Dorsolateral prefrontal cortex (tissue), 122 donors: ENCODE measurements at places on chromosomes 3 and 15. TPM values are rescaled to one million over a fixed set of nuclear protein-coding genes. Genes with fewer than 3 reads are reported as not detected.

SLC22A13 gene
- 4.9 TPM for total RNA-seq

BSN gene
- 126 TPM for total RNA-seq

HCLS1 gene
- 25.2 TPM for total RNA-seq

MCF2L2 gene
- 126 TPM for total RNA-seq

PIGB gene
- 10.0 TPM for total RNA-seq

RARRES1 gene
- 1.8 TPM for total RNA-seq

APOD gene
- total RNA-seq: 327 TPM

SOX14 gene
- total RNA-seq: not detected

LTK gene
- 2.1 TPM for total RNA-seq

SPESP1 gene
- total RNA-seq: 2.7 TPM

ALDH1L1 gene
- total RNA-seq: 62.1 TPM

SAMD7 gene
- not detected for total RNA-seq
